Urothelium cell line (cell line): ENCODE measurements at places on chromosomes 2 and 18.

GRCh38 chr2:58055033-58055786, 8.6 kb downstream of the VRK2 start:
- DNase-seq = no peak

DNA sequence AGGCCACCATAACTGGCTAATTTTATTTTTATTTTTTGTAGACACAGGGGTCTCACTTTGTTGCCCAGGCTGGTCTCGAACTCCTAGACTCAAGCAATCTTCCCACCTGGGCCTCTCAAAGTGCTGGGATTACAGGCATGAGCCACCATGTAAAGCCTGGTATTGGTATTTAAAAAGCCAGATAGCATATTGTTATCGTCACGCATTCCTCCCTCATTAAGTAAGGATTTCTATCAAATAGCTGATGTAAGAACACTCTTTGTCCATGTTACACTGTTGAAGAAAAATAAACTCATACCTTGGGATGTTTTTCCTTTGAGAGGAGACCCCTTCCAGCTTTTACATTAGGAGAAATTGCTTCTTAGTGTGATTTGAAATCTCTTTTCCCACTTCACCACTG, 39.2 kb upstream of the DARS1 start:
- DNase-seq = no peak

DNA sequence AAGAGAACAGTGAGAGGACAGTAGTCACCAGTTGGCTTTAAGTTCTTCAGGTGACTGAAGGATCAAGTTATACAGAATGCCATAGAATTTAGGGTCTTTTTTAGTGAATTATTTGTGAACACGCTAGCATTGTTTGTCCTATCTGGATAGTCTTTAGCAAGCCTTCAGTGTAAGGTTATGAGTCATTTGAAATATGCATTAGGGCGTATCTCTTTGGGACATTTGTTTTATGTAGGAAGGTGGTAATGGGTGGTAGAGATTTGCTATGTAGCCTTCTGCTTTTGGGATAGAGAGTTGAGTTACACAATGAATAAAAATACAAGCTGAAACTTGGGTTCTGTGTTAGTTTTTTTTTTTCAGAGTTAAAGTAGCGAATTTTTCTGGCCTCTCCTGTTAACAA, 13.0 kb downstream of the ACTR2 start:
- no peak for DNase-seq

- DNase-seq = peak; percentile 19
Observed at GRCh38 chr2:32008805-32009515, 1.8 kb downstream of the MEMO1 start.

GRCh38 chr2:207408086-207408794, 121.5 kb upstream of the CREB1 start:
- DNase-seq = peak; percentile 22

DNA sequence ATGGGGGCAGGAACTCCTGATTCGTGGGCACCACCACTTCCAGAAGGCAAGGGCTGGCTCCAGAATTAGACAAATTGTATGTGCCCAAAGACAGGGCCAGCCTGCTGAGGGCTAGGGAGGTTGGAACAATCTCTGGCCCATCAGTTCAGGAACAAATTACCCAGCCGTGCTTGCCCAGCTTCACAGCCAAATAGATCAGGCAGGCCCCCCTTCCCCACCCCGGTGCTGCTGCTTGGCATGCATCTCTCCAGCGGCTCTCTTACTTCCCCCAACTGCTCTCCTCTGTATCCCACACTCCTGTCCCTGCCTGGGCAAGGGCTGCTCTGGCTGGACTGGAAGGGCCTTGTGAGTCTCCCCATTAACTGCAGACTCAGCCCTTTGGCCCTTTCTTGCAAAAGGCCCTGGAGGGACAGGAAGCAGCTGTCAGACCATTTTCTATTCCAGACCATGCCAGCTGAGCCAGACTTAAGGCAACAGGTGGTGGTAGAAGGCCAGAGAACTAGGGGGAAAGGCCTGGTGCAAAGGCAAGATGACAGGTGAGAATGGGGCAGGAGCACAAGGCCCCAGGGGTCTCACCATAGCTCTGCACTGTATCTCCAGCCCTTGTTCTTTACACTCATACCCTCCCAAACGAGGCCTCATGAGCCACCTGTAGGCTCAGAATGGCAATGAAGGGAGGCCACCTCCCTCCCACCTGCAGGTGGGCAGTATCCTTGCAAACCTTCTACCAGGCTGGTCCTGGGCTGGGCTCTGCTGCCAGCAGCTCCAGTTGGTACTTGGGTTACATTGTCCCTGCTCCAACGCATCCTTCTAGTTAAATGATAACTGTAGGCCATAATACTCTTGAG, 30.7 kb upstream of the ACAA2 start:
- DNase-seq = no peak

GRCh38 chr18:45657357-45658335, 42.4 kb downstream of the SLC14A2 start:
- DNase-seq = no peak

- peak; percentile 19 for DNase-seq
Observed at GRCh38 chr18:54358495-54359040, 862 bp downstream of the C18orf54 start.

- DNase-seq = no peak
Observed at GRCh38 chr2:231383416-231384108, 11.9 kb upstream of the B3GNT7 start.

GRCh38 chr2:196215376-196215775, 44.0 kb upstream of the STK17B start:
- DNase-seq = no peak

- DNase-seq = no peak
Observed at GRCh38 chr18:22168360-22168921, 948 bp upstream of the GATA6 start.

DNA sequence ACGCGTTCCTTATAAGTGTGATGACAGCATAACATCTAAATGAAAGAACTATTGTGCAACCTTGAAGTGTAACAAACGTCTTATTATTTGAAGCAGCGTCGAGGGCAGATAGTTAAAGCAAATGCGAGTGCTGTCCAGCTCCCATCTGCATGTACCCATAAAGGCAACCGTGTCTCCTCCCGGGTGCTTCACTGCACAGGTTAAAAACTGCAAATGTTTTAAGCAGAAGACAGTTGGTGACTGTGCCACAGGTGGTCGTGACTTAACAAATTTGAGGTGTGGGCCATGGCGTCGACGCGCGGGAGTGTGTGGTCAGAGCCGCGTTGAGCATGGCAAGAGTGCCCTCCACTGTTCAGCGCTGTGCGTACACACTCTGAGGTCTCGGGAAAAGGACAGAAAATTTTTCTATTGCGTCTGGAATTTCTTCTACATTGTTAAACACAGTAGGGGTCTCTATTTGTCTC, 6.4 kb downstream of the SALL3 start:
- DNase-seq = peak; percentile 78

GRCh38 chr2:27889774-27890145, 427 bp downstream of the RBKS start:
- no peak for DNase-seq

GRCh38 chr18:76401498-76401897, 93.5 kb downstream of the ZNF516 start:
- DNase-seq = no peak

GRCh38 chr2:9168821-9169221, 37.8 kb upstream of the ASAP2 start:
- DNase-seq = no peak

- DNase-seq = no peak
Observed at GRCh38 chr2:32942793-32943485, 3.8 kb upstream of the LTBP1 start.

DNA sequence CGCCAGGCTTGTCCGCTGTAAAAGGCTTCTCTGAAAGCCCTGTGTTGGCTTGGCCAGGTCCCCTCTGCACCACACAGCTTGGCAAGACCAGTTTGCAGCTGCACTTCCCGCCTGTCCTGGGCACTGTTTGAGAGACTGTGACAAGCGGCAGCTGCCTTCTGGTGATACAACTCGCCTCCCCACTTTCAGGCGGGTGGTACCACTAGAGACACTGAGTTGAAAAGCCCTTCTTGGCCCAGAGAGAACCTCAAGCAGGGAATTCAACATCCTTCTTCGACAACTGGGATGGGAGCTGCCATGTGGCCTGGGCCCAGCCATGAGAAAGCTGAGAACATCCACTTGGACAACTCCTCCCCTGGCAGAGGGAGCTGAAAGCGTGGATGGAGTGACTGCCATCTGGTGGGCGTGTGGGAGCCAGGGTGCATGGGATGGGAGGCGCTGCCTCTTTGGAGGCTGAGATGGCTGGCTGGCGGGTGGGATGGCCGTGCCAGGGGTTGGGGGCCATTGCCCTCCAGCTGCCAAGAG, 125.5 kb upstream of the REV1 start:
- no peak for DNase-seq

GRCh38 chr2:23495661-23496114, 110.7 kb downstream of the KLHL29 start:
- DNase-seq = no peak

DNA sequence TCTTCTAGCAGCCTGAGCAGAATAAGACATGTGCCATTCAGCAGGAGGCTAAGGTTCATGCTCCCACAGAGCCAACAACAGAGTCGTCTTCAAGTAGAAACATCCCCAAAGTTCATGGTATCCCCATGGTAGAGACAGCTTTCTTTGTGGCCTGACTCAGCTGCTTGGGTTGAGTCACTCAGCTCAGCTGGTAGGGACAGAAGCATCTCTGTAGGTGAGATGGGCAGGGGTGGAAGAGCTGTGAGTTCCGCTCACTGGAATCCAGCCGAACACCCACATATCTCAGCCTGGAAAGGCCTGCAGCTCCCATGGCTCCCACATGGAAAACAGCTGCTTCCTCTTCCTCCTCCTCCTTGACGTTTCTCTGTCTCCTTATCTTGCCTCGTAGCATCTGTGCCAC, 792.7 kb downstream of the RNF144A start:
- peak; percentile 58 for DNase-seq

DNA sequence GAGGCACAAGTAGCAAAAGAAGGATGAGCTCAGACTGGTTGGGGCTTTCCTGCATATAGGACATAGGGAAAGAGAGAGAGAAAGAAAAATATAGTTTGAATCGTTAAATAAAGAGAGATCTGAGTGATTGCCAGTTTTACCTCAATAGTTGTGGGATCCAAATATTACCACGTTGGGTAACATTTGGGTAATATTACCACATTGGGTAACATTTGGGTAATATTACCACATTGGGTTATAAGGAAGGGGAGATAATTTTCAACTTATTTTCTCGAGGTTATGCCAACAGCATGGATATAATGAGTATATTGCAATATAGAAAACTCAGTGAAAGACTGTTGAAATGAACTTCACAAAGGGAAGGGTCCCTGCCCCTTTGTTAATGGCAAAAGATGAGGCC, 20.7 kb downstream of the SP140 start:
- no peak for DNase-seq

- DNase-seq = no peak
Observed at GRCh38 chr2:206886696-206887095, 52.6 kb upstream of the CPO start.
